ENCODE measurements at places on chromosomes 16 and 17. TPM values are rescaled to one million over a fixed set of nuclear protein-coding genes. Genes with fewer than 3 reads are reported as not detected.

DNA sequence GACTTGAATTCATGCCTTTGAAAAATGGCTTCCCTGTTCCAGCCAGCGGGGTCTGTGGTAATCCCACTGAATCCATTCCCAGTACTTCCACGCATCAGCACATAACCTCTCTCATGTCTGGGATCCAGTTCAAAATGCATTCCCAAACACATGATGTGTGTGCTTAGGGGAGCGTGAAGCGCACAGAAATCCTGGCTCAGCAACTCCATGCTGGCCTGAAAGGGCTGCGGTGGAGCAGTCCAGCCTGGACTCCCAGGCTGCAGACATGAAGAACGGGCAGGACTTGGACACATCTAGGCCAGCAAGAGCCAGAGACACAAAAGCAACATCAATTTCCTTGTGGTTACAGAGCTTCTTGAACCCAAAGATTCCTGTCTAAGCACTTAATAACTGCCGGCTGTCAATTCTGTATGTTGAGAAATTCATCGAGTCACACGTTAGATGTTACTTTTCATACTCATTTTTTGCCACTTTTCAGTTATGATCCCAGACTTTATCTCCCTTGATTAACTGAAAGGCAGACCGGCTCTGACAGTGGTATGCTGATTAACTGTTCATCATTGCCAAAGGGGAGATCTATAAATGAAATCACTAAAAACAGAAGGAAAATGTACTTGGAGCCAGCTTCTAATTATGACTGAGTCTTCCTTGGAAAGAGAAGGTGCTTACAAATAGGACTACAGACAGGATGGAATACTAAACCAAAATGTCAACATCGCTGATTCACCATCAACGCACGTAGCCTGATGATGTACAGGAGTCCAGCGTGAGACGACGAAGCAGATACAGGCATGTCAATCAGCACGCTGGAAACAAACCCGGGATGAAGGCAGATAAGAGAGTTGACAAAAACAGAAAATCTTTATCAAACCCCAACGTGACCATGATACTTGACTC is 23.0 kb downstream of the NSMCE1 start:
- H3K36me3 ChIP-seq = no peaks in the 10 kb centered on the region
- H3K4me1 ChIP-seq = peaks cover 30% of the 10 kb centered on the region
- H3K27me3 ChIP-seq = no peaks in the 10 kb centered on the region
- peak overlapping the region; percentile 29 for H3K27ac ChIP-seq
- H3K4me3 ChIP-seq = no peak overlapping the region

DNA sequence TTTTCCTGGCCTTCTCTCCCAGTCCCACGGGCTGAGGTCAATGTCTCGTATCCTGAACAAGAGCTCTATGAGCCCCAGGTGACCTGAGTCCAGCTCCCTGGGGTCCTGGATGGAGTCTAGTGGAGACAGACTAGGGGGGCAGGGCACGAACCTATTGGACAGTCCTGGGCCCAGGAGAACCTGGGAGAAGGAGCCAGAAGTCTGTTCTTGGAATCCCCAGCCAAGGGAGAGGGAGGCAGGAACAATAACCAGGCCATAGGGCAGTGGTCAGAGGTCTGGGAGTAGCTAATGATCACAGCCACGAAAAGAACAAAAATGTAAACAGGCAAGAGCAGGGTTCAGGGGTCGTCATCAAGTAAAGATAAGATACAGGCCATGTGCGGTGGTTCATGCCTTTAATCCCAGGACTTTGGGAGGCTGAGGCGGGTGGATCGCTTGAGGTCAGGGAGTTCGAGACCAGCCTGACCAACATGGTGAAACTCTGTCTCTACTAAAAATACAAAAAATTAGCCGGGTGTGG is 60.8 kb downstream of the COPRS start:
- H3K27ac ChIP-seq = no peak overlapping the region
- H3K4me3 ChIP-seq = no peak overlapping the region
- no peaks in the 10 kb centered on the region for H3K4me1 ChIP-seq
- DNase-seq = no peak
- no peaks in the 10 kb centered on the region for H3K27me3 ChIP-seq
- H3K36me3 ChIP-seq = no peaks in the 10 kb centered on the region

DNA sequence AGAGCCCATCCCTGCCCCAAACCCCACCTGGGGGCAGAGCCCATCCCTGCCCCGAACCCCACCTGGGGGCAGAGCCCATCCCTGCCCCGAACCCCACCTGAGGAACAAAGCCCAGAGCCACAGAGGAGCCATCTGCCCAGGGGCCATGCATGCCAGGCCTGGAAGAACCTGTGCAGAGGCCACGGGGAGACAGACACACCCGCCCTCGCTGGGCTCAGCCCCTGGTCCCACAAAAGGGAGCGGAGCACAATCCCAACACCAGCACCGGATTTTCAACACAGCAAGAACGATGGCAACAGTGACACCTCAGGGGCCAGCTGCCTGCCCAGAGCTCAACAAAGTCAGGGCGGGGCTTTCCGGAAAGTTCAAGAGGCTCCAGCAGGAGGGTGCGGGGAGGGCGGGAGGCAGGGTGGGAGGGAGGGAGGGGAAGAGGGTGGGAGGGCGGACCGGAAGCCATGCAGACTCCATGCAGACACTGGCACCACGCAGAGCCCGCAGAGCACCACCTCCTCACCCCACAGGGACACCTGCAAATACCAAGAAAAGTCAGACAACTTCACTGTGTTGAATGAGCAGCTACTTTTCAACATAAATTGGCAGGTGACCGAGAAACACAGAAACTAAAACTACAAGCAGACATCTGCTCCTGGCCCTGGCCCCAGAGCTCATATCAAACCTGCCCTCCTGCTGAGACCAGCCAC is 27.9 kb upstream of the C16orf95 start:
- peaks cover 12% of the 10 kb centered on the region for H3K4me1 ChIP-seq
- H3K36me3 ChIP-seq = no peaks in the 10 kb centered on the region
- H3K4me3 ChIP-seq = no peak overlapping the region
- peak overlapping the region; percentile 58 for H3K27ac ChIP-seq

GRCh38 chr17:74779948-74780400 is 3.8 kb upstream of the NAT9 start:
- H3K4me3 ChIP-seq = no peak overlapping the region
- no peaks in the 10 kb centered on the region for H3K36me3 ChIP-seq
- no peaks in the 10 kb centered on the region for H3K27me3 ChIP-seq
- no peak for DNase-seq

- no peaks in the 10 kb centered on the region for H3K4me1 ChIP-seq
- no peaks in the 10 kb centered on the region for H3K36me3 ChIP-seq
- no peak overlapping the region for H3K27ac ChIP-seq
- no peak for DNase-seq
- no peaks in the 10 kb centered on the region for H3K27me3 ChIP-seq
Observed at GRCh38 chr16:11994143-11995119, 17.9 kb downstream of the SNX29 start.

- no peaks in the 10 kb centered on the region for H3K36me3 ChIP-seq
- no peaks in the 10 kb centered on the region for H3K4me1 ChIP-seq
- no peak for DNase-seq
- H3K4me3 ChIP-seq = no peak overlapping the region
- H3K27me3 ChIP-seq = no peaks in the 10 kb centered on the region
Observed at GRCh38 chr17:16027708-16028584, 28.3 kb downstream of the TTC19 start.

GRCh38 chr16:17177242-17177958 is 293.4 kb downstream of the XYLT1 start:
- no peaks in the 10 kb centered on the region for H3K27me3 ChIP-seq
- no peaks in the 10 kb centered on the region for H3K36me3 ChIP-seq
- no peak overlapping the region for H3K4me3 ChIP-seq
- H3K4me1 ChIP-seq = no peaks in the 10 kb centered on the region
- DNase-seq = no peak
- H3K27ac ChIP-seq = no peak overlapping the region

GRCh38 chr16:62863139-62863538 is 826.9 kb upstream of the CDH8 start:
- H3K4me1 ChIP-seq = no peaks in the 10 kb centered on the region
- no peak overlapping the region for H3K27ac ChIP-seq
- no peaks in the 10 kb centered on the region for H3K36me3 ChIP-seq
- DNase-seq = no peak
- no peak overlapping the region for H3K4me3 ChIP-seq

The KRTAP1-1 gene
- not detected for total RNA-seq

The CFDP1 gene
- 67.7 TPM for total RNA-seq

The SOST gene
- not detected for total RNA-seq

The SLC6A4 gene
- 0.12 TPM for total RNA-seq

The IRF8 gene
- total RNA-seq = 5.9 TPM

The KRT23 gene
- 5.0 TPM for total RNA-seq
